COR-L47 (cell line): ENCODE measurements at places on chromosomes 5 and 9.

GRCh38 chr5:109455598-109456096 lies 45.9 kb upstream of the PJA2 start:
- no peak for DNase-seq

DNA sequence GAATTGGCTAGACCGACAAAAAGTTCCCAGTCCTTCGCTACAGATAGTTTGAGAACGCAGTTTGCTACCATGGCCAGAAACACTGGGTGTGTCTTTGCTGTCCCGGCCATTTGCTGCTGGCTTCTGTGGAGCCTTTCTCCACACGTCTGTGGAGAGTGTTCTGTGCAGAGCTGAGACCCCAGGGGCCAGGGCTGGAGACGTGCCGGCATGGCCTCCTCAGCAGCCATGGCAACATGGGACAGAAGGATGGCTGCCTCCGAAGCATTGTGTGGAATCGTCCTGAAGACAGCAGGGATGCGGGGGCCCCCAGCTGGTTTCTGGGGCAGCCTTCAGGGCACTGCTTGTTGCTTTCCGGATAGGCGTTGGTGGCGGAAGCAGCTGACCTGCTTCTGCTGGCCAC lies 142.8 kb downstream of the GADD45G start:
- DNase-seq: no peak

DNA sequence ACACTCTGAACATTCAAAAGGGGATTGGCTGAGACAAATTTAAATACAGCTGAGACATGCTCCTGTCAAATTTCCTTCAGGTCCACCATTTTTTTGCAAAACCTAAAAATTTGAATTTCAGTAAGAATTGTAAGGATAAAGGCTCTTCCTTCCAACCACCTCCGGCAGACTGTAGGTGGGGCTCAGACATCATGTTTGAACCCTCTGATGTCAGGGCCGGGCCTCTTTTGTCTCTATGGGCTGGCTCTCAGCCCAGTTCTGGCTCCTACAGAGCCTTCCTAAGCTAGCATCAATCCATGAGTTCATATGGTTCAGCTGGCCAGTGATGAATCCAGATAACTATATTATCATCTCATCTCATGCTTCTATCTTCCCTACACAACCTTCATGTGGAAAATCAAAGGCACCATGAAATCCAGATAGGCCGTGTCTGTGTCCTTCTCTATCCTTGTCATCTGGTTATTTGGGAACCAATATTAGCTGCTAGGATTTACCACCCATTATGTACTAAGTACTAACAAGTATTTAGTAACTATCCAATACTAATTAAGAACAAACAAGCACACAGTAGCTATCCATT lies 44.2 kb downstream of the NIPSNAP3B start:
- peak; percentile 80 for DNase-seq

DNA sequence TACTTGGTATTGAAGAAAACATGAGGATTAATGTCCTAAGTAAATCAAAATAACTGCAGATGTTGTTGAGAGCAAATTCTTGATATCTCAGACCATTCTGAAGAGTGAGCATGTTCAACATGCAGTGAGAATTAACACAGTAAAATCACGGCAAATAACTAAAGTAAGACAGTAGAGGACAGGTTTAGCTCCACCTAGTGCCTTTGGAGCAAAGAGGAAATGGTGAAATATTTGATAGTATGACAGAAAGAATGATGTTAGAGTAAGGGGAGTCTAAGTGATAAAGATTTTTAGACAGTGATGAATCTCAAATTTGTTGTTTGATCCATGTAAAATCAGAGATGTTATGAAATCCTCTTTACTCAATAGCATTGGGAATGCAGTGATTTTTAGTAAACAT lies 424.2 kb downstream of the TMEM161B start:
- DNase-seq: no peak

GRCh38 chr9:123564652-123565051 lies 208.7 kb downstream of the CRB2 start:
- DNase-seq: no peak

DNA sequence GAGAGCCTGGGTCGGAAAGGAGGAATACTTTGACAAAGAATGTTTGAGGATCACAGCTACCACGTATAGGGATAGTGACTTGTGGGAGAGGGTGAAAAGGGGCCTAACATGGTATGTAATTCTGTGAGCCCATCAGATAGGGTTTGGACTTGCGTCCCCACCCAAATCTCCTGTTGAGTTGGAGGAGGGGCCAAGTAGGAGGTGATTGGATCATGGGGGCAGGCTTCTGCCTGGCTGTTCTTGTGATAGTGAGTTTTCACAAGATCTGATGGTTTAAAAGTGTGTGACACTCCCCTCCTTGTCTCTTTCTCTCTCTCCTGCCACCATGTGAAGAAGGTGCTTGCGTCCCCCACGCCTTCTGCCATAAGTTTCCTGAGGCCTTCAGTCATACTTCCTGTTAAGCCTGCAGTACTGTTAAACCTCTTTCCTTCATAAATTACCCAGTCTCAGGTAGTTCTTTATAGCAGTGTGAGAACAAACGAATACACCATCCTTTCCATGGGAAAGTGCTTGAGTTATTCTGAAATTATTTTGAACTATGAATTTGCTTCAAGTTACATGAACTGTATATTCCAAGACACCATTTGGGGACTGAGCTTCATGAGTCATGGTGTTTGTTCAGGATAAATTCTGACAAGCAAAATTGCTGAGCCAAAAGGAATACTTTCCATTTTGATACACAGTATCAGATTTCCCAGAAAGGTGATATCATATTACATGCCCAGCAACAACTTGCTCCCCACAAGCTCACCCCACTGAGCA lies 68.8 kb upstream of the SSBP2 start:
- peak; percentile 10 for DNase-seq

- DNase-seq: no peak
Measured at GRCh38 chr9:121268851-121269641, 1.1 kb downstream of the GSN start.

DNA sequence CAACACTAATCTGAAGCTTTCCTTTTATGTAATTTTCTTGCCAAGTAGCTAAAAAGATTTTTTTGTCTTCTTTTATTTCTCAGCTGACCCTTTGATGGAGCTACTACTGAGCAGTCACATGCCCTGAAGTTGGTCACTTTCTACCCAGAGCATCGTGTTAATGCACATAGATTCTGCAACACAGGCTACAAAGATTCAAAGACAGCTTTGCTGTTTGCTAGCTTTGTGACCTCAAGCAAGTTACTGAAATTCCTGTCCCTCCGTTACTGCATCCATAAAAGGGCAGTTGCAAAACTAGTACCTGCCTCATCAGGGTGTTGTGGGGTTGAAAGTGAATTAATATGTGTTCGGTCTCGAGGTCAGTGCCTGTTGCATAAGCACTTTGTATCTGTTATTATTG lies 179.9 kb downstream of the GAS1 start:
- DNase-seq: no peak

DNA sequence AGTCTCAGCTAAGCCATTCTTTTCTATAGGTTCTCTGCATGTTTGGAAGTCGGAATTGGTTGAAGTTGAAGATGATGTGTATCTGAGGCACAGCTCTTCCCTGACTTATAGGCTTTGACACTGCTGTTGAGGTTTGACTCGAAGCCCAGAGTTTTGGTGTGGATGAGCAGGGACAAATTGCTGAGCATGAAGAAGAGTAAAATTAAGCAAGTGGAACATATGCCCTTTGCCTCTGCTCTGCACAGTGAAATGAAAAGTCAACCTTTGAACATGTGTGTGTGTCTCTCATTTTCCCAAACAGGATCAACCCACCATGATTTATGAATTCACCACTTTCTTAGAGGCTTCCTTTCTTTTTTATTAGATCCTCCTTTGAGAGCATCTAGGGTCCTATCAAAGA lies 8.5 kb downstream of the HMHB1 start:
- no peak for DNase-seq

DNA sequence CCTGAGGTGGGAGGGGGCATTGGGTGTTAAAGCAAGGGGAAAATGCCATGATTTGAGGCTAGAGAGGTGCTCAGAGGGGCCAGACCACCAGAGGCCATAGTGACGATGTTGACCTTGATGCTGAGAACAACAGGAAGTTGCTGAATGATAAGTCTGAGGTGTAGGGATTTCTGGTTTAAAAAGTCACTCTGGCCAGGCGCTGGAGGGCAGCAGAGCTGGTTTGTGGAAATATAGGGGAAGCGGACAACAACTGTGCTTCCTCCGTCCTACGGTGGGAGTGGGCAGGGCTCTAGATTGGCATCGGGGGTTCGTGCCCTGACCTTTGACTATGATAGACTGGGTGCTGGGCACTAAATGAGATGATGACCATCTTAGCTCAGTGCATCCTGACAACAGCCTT lies 44.7 kb downstream of the STOM start:
- no peak for DNase-seq

DNA sequence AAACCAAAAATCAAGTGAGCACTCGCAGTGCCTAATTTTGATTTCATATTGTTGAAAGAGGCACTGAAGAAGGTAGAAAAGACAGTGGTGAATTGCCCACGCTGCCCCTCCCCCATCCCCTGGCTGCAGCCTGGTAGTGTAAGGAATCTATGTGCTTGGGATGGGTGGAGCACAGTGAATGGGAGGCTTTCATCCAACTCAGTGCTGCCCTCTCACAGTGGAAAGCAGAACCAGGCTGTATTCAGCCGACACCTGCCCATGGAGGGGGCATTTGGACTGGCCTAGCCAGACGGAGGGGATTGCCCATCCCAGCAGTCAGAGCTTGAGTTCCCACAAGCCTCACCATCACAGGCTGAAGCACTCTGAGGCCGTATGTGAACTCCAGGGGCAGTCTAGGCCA lies 800.4 kb upstream of the DMAC1 start:
- no peak for DNase-seq

DNA sequence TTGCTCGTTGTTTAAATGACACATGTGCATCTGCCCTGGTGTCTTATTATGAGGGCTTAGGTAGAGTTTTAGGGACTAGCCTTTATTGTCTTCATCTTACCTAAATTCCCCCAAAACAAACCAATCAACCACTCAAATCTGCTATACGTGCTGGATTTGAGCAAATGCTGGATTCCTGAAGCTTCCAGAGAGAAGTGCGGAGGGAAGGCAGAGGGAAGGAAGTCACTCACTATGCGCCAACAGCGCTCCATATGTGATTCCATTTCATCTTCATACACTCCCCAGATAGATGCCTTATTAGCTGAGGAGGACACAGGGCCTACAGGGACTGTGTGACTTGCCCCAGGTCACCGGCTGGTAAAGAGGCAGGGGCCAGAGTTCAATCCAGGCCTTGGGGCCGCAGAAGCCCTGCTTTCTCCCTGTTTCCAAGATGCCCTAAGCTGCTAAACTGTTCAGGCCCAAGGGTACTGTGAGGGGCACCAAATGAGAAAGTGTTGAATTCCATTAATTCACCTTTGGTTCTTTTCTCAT lies 63.5 kb downstream of the OTULIN start:
- DNase-seq: no peak

GRCh38 chr9:37623267-37623666 lies 27.5 kb upstream of the FRMPD1 start:
- DNase-seq: no peak

- DNase-seq: no peak
Measured at GRCh38 chr9:103625161-103625804, 468.8 kb upstream of the SMC2 start.

DNA sequence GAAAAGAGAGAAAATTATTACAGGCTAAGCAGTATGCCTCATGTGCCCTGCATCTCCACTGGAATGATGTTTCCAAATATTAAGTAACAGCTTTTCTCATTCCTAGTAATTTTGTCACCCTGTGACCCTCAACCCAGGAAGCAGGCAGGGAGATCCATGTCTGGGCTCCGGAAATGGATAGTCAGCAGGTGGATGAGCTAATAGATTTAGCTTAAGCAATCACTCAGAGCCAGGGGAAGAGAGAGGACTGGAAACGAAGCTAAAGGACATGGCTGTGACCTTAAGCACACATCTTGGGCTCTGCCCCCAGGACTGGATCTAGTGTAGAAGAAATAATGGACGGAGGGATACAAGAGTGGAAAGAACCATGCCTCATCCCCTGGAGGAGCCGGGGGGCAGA lies 89.5 kb downstream of the ARSB start:
- DNase-seq: no peak

GRCh38 chr9:136085815-136086212 lies 9.3 kb downstream of the NACC2 start:
- no peak for DNase-seq

GRCh38 chr9:113436728-113437515 lies 26.4 kb downstream of the C9orf43 start:
- no peak for DNase-seq

DNA sequence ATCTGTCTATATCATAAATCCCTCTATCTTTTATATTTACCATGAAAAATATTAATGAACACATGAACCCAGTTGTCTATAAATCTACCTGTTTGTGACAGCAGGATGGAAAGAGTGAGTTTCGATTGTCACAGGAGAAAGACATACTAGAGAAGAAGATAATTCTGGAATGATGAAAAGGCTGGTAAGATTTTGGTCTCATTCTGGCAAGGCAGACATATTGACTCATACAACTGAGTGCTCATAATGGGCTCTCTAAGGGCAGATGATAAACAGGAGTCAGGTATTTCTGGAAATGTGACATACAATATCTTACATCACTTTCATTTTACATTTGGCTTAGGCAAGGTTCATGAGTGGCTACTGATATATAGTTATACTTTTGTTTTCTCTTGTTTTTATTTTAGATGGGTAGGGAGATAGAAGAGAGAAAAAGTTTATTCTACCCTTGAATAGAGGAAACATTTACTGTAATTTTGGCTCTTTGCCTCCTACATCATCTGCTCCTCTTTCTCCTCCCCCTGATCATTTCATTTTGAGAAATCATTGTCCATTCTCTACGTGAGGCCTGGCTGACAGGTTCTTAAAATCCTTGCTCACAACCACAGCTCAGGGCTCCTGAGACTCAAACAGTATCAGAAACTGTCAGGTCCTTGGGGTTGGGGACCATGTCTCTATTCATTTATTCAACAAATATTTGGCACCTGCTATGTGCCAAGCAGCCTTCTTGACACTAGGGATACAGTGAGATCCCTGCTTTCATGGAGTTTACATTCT lies 14.4 kb downstream of the ELOVL7 start:
- DNase-seq: no peak

DNA sequence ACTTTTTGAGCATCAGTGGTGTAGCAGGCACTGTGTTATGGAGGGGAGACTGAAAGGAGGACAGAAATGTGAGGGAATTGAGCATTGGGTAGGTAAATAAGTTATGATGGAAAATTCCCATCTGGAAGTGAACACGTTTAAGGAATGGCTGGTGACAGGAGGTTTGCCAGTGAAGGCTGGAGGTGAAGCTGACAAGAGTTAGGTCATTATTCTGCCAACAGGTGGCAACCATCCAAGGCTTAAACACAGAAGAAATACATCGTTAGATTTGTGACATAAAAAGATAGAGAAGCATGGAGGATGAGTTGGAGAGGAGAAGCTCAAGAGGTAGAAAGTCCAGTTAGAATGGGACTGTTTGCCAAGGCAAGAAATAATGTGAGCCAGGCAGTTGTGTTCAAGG lies 455.3 kb upstream of the SGCD start:
- DNase-seq: no peak

GRCh38 chr9:77486968-77487367 lies 161.2 kb downstream of the GNA14 start:
- no peak for DNase-seq
